GM06990 (cell line): ENCODE measurements at places on chromosomes 11 and 22.

DNA sequence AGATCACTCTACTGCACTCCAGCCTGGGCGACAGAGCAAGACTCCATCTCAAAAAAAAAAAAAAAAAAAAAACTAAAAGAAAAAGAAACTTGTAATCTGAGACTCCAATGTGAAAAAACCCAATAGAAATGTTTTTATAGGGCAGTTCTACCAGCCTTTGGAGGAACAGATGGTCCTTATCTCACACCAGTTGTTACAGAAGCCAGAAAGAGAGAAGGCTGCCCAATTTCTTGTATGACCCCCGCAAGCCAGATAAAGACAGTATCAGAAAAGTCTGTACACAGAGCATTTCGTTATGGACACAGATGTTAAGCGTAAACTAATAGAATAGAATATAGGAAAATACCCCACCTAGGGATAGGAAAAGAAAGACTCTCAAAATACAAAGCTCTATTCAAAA lies 11.3 kb upstream of the TSGA10IP start:
- no peak for DNase-seq

DNA sequence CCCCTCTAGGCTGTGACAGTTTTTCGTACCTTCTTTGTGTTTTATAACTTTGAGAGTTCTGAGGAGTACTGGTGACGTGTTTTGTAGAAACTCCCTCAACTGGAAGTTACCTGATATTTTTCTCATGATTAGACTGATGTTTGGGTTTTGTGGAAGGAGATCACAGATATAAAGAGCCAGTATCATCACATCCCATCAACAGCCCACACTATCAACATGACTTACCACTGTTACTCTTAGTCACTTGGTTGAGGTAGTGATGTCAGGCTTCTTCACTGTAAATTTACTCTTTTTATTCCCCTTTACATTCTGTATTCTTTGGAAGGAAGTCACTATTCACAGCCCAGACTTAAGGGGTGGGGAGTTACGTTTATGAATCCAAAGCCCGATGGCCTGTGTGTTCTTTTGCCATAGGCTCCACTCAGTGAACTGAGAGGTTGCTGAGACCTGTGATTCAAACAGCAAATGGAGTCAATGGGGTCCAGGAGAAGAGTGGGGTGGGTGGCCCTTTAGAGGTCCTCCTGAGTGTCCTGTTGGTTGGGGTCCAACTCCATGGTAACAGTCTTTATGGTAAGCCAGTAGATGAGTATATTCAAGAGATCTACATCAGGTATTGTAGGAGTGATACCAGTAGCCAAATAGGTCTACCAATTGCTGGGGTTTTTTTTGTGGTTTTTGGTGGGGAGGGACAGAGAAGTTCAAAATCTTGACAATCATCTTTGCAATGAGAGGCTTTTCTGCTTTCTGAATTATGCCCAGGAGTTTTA lies 15.2 kb upstream of the MS4A4E start:
- no peak for DNase-seq

- DNase-seq = no peak
Observed at GRCh38 chr11:32109138-32109537, 18.3 kb downstream of the RCN1 start.

DNA sequence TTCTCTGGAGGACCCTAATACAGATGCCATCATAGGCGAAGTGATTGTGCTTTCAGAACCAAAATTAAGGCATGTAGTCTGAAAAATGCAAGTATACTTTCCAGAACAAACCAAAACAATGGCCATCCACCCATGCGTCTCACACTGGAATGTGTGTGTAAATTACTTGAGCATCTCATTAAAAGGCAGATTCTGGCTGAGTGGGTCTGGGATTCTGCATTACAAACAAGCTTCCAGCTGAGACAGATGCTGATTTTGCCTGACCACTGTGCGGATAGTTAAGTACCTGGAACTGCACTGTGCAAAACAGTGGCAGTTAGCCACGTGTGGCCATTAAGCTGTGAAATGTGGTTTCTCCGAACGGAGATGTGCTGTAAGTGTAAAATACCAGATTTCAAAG lies 26.2 kb downstream of the RRP7A start:
- no peak for DNase-seq

DNA sequence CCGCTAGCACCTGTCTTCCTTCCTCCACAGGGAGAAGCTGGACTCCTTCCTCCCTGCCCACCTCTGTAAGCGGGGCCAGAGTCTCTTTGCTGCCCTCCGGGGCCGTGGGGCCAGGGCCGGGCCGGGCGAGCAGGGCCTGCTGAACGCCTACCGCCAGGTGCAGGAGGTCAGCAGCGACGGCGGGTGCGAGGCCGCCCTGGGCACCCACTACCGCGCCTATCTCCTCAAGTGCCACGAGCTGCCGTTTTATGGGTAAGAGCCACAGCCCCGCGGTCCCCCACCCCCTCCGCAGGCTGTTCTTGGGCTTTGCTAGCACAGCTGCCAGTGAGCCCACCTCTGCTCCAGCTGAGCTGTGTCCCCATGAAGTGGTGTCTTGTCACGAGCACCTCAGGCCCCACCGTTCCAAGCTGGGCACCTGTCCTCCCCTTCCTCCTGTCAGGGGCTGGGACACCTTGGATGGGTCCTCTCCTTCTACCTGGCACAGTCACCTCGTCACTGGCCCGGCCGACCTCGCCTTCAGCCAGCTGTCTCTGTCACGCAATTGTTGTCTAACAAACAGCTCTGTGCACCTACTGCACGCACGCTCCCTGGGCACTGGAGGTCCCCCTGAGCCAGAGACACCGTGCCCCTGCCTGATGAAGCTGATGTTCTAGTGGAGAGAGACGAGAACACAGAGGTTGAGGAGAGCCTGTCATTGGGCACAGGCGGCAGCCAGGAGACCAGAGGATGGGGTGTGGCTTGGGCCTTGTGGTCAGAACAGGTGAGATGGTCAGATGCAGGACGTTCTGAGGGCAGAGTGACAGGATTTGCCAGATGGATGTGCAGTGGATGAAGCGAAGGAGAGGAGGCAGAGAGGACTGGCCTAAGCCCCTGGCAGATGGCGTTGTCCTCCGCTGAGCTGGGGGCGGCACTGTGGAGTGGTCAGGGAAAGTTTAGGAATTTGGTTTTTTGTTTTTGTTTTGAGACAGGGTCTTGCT lies 10.6 kb downstream of the FRMD8 start:
- DNase-seq = no peak

DNA sequence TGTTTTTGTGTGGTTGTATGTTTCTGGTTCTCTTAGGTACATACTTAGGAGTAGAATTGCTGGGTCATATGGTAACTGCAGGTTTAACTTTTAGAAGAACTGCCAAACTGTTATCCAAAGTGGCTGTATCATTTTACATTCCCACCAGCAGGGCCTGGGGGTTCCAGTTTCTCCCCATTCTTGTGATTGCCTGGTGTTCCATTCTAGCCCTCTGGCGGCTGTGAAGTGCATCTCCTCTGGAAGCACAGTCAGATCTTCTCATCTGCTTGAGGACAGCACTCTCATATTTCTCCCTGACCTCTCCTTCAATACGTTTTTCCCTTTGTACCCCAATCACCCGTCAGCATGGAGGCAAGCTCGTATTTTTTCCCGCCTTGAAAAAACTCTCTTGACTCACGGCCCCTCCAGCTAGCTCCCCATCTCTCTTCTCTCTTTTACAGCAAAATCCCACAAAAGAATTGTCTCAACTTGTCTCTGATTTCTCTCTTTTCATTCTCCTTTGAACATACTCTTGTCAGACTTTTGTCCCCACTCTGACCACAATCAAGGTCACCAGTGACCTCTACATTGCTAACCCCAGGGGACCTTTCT lies 56.8 kb upstream of the THY1 start:
- no peak for DNase-seq

DNA sequence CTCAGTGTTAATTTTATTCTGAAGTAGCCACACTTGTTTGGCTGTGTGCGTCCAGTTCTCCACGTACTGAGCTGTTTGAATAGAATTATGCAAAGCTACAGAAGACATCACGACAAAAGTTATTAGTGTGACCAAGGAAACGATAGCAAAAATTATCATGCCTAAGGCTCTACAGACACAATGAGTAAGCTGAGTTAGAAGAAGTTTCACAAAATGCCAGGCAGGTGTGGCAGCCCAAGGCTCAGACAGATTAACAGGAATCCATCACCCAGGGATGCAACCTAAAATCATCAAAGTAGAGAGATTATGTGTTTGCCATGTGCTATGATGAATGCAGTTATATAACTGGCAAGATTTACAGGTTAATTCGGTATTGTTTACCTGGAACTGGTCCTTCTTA lies 73.1 kb upstream of the INCENP start:
- no peak for DNase-seq

- no peak for DNase-seq
Observed at GRCh38 chr11:1692708-1693326, 4.2 kb upstream of the KRTAP5-6 start.

GRCh38 chr11:32439501-32440210 lies 4.3 kb upstream of the WT1 start:
- no peak for DNase-seq

DNA sequence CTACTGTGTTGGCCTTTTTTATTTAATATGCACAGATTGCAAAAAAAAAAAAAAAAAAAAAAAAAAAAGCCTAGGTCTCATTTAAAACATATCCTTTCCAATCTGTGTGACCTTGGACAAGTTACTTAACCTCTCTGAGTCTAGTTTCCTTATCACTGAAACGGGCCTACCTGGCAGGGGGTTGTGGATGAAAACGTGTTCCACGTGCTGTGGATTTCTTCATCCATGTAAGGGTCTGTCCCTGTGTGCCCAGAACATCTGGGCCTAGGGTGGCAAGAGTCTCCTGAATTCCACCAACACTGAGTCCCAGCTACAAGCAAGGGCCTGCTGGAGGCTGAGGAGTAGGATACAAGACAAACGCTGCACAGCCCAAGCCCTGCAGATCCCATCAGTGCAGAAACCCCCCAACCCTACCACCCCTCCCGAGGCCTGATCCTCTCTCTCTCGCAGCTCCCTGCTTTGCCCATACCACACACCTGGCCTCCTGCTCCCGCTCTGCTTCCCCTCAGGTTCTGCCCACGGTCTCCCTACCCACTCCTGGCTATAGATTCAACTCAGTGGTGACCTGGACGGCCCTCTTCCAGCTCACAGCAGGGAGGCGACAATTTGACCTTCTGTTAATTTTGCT lies 4.7 kb upstream of the GNAZ start:
- no peak for DNase-seq

GRCh38 chr11:100152766-100153165 lies 534.3 kb upstream of the ARHGAP42 start:
- DNase-seq = no peak
